GM12864 (cell line): ENCODE measurements at places on chromosomes 5 and 9.
A peak's percentile ranks its signal among the peaks of the same experiment; 100 is the strongest.

DNA sequence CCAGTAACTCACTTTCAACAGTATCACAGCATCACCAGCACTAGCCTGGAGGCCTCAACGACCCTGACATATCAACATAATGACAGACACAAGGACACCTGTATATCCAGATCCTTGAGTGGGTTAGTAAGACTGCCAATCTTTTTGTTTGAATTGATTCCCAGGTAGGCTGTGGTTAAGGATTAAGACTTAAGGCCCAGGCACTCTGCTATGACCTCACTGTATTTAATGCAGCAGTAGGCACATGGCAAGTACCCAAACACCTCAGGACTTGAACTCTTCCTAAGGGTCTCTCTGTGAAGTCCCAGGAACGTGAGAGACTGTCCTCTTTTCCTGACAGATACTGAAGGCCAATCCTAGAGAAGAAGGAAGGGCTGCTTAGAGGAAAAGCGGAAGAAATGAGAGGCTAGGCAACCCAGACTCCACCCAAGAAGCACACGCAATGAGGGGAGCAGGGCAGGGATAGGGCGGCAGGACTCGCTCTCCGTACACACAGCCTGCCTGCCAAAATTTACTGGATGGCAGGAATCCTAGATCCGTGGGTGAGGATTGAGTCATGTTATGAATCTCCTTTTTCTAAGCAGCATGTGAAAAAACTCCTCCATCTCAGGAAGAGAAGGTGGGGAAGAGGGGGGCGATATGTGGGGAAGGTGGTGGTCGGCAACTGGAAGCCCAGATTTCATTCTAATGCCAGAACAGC is 93.4 kb downstream of the SIL1 start:
- no peak for DNase-seq

GRCh38 chr9:112777914-112778313 is 27.4 kb downstream of the SNX30 start:
- no peak for DNase-seq

DNA sequence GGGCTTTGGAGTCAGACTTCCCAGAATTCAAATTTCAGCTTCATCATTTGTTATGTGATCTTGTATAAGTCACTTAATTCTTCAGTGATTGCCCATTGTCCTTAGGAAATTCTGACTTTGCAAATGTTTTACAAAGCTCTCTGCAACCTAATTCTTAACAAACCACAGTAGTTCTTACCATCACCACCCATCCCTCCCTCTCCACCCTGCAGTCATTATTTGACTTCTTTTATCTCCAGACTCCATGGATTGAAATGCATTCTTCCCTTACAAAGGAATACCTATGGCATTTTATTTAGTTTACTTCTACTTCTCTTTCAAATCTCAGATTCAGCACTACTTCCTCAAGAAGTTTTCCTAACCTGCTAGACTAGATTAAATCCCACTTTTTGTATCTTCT is 23.1 kb downstream of the SHLD3 start:
- no peak for DNase-seq

GRCh38 chr5:55003432-55004065 is 18.2 kb upstream of the ESM1 start:
- no peak for DNase-seq

DNA sequence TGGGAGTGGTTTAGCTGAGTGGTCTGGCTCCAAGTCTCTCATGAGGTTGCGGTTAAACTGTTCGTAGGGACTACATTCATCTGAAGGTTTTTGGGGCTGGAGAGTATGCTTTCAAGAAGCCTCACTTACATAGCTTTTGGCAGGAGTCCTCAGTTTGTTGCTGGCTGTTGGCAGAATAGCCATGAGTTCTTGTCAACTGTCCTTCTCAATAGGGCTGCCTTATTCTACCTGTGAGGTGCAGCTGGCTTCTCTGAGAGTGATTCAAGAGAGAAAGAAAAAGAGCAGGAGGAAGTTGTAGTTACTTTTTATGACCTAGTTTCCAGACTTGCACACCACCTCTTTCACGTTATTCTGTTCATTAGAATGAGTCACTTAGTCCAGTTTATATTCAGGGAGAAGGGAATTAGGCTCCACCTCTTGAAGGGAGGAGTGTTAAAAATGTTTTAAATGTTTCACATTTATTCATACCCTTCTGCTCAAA is 33.2 kb downstream of the YTHDC2 start:
- no peak for DNase-seq

DNA sequence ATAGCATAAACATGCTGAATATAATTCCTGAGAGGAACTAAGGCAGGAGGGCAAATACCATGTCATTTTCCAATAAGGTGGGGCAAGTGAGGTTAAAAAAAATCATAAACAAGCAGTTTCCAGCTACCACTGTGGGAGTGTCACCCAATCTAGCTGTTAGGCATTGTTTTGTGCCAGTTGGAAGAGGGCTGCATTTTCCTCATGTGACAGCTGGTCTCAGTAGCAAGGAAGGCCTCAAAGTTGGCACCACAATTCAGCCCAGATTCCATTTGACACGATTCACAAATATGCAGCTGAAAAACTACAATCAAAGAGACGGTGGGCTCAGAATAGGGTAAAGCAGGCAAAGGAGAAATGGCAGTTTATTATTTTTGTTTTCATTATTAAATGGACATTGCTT is 636.1 kb downstream of the KIF4B start:
- no peak for DNase-seq

- DNase-seq, result peak; percentile 99
Observed at GRCh38 chr5:9361835-9362234, 184.0 kb downstream of the SEMA5A start.

DNA sequence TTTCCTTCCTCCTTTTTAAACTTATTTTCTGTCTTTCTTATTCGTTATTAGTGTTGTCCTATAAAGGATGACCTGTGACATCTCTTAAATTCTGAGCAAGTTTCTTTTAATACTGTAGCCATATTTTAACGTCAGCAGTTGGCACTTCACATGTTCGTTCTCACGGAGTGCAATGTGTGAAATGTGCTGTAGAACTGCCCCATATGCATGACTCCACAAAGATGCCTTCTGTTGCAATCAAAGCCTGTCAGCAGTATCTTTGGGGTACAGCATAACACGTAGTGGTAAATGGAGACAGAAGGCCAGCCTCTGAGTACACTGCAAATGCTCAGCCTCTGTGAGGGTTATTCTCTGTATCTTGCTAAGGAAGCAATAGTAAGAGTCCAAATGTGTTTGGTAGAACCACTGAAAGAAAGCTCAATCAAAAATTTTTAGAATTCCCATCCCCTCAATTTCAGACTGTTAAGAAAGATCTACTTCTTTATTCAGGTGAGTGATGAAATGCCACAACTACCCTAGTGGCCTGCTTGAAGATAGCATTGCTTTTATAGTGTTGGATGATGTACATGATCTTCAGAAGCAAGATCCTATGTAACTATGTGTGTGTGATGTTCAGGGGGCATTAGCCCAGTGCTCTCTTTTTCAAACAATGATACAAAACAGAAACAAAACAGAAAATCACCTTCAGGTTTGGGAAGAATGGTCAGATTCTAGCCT is 277.7 kb downstream of the TMEM167A start:
- no peak for DNase-seq

GRCh38 chr5:75663579-75664284 is 52.5 kb downstream of the ANKDD1B start:
- no peak for DNase-seq

- DNase-seq, result no peak
Observed at GRCh38 chr9:136765041-136765440, 723 bp upstream of the LCN15 start.

GRCh38 chr9:134502809-134503211 is 138.8 kb upstream of the COL5A1 start:
- no peak for DNase-seq

DNA sequence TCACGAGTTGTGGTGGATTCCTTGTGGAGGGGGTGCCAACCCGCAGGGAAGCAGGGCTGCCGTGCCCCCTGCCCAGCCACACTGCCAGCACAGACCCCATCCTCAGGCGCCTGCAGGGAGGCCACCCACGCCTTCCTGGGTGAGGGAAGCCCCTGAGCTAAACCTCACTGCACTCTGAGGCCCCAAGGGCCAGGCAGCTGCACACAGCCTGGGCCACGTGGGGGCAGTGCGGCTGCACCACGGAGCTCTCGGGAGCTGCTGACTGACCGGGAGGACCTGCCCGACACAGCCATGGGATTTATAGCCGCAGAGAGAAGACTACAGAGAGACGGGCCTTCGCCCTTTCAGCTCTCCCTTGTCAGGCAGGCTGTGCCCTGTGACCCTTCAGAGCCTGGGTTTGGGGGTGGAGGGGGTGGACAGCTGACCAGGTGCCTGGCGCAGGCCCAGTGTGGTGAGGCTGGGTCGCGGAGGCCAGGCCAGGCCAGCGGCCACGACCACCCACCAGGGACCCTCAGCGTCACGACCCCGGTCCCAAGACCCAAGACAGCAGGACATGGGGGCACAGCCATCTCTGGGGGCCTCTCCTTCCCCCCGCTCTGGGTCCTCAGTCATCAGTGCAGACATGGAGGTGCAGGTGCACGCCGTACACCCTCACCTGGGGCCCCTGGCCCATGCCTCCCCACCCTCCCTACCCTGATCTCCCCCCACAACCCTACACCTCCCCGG is 4.3 kb upstream of the AHRR start:
- DNase-seq, result peak; percentile 69

GRCh38 chr9:101376111-101376848 is 8.5 kb downstream of the BAAT start:
- DNase-seq, result no peak

DNA sequence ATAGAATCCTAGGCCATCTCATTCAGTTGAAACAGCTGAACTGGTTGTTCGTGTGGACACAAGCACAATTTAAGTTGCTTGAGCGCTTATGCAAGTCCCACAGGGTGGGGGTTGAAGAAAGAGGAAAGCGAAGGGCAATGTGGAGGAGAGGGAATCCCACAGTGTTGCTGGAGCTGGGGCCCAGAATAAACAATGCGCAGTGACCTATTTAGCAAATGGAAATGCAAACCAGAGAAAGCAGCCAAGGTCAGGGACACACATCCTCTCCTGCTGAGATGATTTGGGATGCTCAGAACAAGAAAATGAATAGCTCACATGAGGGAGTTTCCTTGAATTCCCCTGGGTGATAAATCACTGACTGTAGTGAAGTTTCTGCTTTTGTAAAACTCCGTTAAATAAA is 838.3 kb downstream of the TLE4 start:
- DNase-seq, result no peak

- DNase-seq, result no peak
Observed at GRCh38 chr5:141753971-141754713, 72.1 kb upstream of the ARAP3 start.

GRCh38 chr9:135772056-135772646 is 70.2 kb downstream of the KCNT1 start:
- no peak for DNase-seq

- no peak for DNase-seq
Observed at GRCh38 chr5:142016556-142016955, 3.7 kb upstream of the GNPDA1 start.

DNA sequence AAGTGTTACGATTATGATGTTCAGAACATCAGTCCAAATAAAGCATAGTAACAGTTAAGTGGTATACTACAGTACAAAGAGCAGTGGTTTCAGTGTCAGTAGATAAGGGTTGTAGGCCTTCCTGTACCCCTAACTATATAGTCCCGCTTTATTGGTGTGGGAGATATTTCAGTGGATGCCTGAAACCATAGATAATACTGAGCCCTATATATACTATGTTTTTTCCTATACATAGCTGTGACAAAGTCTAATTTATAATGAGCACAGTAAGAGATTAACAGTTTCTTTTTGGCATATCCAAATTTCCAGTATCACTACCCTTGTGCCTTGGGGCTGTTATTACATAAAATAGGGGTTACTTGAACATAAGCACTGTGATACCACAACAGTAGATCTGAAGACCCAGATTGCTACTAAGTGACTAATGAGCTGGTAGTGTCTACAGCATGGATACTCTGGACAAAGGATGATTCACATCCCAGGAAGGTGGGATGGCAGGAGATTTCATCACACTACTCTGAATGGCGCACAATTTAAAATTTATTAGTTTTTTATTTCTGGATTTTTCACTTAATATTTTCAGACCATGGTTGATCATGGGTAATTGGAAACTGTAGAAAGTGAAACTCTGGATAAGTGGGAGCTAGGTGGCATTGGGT is 119.3 kb downstream of the RPS23 start:
- DNase-seq, result no peak

- no peak for DNase-seq
Observed at GRCh38 chr9:87668722-87669121, 57.2 kb upstream of the CTSL start.

- DNase-seq, result no peak
Observed at GRCh38 chr5:10854506-10855277, 93.7 kb upstream of the DAP start.

GRCh38 chr5:4627131-4627530 is 513.0 kb upstream of the ADAMTS16 start:
- DNase-seq, result no peak

DNA sequence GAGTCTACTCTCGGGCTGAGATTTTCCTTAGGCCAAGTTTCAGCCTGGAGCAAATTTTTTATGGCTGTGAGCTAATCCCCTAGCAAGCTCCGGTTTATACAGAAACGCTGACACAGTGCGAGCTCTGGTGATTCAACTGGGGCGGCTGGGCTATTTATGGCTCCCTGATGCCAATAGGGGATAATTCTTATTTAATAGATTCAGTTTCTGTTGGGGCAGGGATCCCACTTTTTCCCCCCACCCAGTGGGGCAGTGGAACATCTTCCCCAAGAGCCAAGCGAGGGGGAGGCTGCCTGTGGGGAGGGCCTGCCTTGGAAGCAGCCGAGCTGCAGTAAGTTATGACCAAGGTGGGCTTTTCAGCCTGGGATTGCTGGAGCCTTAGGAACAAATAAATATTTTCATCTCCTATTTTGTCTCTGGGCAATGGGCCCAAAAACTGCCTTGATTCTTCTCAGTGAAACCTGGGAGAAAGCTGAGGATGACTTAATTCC is 129.1 kb downstream of the MACROH2A1 start:
- DNase-seq, result no peak

- no peak for DNase-seq
Observed at GRCh38 chr9:94166976-94167346, 82.7 kb downstream of the PTPDC1 start.

DNA sequence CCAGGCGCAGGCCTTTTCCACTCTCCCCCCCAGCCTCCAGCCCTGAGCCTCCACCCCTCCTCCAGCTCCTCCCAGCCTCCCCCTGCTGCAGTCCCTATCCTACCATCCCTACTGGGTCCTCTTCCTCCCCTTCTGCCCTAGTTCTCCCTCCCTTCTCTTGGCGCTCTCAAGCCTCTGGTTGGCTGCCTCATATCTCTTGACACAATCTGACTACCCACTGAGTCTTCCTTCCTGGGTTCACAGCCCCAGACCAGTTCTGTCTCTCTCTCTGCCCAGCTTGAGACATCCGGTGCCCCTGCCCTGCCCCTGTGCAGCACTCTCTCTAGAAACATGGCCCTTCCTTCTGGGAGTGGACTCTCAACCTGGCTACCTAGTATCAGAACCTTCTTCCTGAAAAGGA is 76.2 kb downstream of the TSPAN17 start:
- DNase-seq, result no peak
